ENCODE measurements at places on chromosomes 2 and 18.
A peak's percentile ranks its signal among the peaks of the same experiment; 100 is the strongest.

- DNase-seq, result no peak
Observed at GRCh38 chr18:70333757-70334156, 44.9 kb downstream of the SOCS6 start.

- DNase-seq, result no peak
Observed at GRCh38 chr2:120358734-120359465, 13.0 kb downstream of the INHBB start.

- DNase-seq, result peak; percentile 12
Observed at GRCh38 chr2:66930339-66931220, 466.6 kb upstream of the ETAA1 start.

GRCh38 chr2:6909431-6910385, 7.5 kb upstream of the RNF144A start:
- no peak for DNase-seq

DNA sequence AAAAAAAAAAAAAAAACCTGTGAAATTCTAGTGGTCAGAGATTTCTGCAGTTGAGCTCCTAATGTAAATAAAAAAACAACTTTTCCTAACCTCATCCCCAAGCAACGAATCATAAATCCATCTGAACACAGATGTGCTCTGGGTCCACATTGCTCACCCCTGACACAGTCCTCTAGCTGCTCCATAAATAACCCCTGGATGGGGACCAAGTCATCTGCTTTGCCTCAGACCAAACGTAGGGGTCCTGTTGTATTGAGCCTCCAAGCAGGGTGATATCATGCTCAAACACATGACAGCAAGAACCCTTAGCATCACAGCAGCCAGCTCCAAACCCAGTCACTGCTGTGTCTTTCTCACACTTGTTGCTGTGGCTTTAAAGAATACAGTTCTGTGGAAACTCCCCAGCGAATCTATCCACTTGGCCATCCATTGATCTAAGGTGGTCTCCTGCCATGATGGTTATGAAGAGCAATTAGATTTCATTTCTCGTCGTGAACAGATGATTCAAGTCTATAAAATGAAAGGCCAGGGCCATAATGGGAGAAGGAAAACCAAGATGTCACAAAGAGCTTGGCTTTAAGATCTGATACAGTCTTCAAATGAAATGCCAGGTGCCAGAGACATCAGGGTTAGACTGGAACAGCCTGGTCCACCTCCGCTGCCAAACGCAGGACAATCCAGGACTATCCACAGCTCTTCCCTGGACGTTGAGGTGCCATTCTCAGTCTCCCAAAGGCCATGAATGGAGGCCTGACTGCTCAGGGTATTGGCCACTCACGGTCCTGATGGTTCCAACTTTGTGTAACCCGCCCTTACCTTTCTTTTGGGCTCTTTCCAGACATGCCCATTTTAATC, 39.0 kb downstream of the TBC1D8 start:
- peak; percentile 66 for DNase-seq

GRCh38 chr2:218272531-218273212, 2.4 kb downstream of the PNKD start:
- DNase-seq, result peak; percentile 92

All from umbilical cord (tissue), 2 donors.